ENCODE measurements at places on chromosomes 7 and 10.
A peak's percentile ranks its signal among the peaks of the same experiment; 100 is the strongest.

DNA sequence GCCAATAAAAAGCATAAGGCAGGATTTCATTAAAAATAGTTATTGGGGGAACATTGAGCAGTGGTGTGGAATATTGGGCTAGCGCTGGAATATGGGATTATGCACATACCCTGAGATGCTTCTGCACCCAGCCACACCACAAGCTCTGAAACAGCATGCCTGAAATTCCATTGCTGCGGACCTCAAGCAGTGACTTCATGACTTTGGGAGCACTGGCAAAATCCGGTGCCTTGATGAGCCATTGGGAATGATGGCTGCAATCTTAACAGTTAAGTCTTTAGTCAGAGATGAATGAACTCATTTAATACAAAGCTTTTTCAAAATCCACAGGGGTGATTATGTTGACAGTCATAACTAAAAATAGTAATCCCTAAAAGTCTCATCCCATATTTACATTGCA lies 274.7 kb upstream of the MTPN start:
- no peak for DNase-seq

- DNase-seq = peak; percentile 29
Observed at GRCh38 chr10:17859492-17860156, 50.5 kb downstream of the MRC1 start.

GRCh38 chr10:63608511-63608910 lies 87.3 kb downstream of the REEP3 start:
- no peak for DNase-seq

GRCh38 chr10:6788731-6789130 lies 208.7 kb upstream of the PRKCQ start:
- DNase-seq = no peak

- no peak for DNase-seq
Observed at GRCh38 chr10:126239844-126240243, 148.4 kb downstream of the ADAM12 start.

- peak; percentile 68 for DNase-seq
Observed at GRCh38 chr10:83545901-83546391, 593.4 kb upstream of the GHITM start.

DNA sequence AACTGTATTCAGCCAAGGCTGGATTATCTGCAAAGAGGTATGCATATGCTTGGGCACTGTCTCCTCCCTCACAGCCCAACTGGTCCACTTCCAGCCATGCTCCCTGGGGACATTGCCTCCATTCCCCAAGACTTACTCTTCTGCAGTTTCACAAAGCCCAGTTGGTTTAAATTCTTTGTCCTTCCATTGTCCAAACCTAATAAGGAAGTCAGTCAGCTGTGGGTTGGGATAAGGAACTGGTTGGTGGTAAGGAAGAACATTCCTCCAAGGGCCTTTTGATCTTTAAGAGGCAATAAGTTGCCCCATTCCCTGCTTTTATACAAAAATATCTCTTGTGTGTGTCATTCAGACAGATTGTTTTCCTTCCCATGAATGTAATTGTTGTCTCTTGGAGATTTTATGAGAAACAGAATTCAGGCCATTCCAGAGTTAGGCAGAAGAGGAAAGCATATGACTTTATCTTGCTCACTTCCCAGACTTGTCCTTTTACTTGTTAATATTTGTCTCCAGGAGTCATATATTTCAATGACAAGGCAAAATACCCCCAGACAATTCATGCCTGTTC lies 673.7 kb downstream of the SUGCT start:
- no peak for DNase-seq

Measured in GM12865 (cell line).